Cerebellar nuclear complex (tissue), 1 donor: ENCODE measurements at places on chromosomes 13 and 19.

DNA sequence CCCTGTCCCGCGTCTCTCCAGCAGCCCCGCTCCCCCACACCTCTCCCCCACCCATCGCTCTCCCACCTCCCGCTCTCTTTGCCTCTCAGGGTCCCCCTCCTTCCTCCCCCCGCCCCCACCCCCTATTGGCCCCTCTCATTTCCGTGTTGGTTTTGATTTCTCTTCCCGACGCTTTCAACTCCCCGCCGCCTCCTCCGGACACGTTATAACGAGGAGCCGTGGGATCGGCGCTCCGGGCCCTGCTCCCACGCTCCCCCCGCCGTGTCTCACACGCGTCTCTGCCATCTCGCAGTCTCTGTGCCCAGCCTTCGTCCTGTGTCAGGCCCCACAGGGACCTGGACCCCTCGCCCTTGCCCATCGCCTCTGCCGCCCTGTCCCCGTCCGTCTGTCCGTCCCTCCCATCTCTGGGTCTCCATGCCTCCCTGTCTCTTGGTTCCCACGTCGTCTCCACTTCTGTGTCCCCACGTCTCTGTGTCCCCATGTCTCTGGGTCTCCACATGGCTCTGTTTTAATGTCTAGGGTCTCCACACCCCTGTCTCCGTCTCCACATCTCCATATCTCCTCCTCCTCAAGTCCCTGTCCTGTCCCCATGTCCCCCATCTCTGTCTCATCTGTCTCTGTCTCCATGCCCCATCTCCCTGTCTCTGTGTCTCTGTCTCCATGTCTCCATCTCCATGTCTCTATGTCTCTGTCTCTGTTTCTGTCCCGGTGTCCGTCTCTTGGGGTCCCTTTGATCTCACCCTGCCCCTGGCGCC lies 13.1 kb downstream of the ERFL start:
- no peak for DNase-seq

GRCh38 chr19:38703509-38703908 lies 40.8 kb downstream of the CAPN12 start:
- DNase-seq = no peak

- no peak for DNase-seq
Observed at GRCh38 chr13:34116651-34117050, 298.7 kb downstream of the RFC3 start.

- DNase-seq = no peak
Observed at GRCh38 chr13:75250526-75251178, 231.3 kb downstream of the TBC1D4 start.

DNA sequence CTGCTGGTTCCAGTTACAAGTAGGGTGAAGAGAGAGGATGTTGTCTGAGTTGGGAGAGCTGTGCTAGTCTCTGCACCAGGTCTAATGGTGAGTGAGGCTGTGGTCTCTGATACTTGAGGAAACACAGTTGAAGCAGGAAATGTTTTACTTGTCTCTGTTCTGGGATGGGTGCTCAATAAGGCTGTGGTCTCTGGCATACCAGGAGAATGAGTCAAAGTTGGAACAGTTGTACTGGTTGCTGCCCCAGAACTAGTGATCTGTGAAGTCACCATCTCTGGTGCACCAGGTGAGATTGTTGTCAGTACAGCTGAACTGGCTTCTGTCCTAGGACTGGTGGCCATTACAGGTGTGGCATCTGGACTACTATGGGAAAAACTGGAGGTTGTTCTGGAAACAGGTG lies 74.7 kb downstream of the MUC16 start:
- no peak for DNase-seq
